ENCODE measurements at places on chromosomes 2 and 18. TPM values are rescaled to one million over a fixed set of nuclear protein-coding genes. Genes with fewer than 3 reads are reported as not detected.

The ST8SIA5 gene
- 0.08 TPM for total RNA-seq

The MARCHF4 gene
- not detected for total RNA-seq

The SH2D6 gene
- not detected for total RNA-seq

DNA sequence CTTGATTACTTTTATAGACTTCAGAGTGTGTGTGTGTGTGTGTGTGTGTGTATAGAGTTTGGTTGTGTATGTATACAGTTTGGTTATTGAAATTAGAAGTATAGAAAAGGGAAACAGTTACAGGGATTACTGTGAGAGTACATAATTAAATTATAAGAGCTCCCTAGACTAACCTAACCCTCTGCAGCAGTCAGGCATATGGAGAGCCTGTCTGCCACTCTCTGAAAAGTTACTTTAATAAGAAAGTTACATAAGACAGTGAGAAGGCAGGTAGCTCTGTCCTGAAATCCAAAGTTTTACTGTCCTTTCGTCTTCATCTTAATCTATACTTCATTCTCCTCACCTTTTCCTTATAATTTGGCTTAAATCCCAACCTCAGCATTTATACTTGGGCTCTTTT lies 71.5 kb upstream of the EPB41L5 start:
- H3K27me3 ChIP-seq, result no peaks in the 10 kb centered on the region
- DNase-seq, result no peak
- H3K4me3 ChIP-seq, result no peak overlapping the region

GRCh38 chr2:127630096-127630863 lies 15.7 kb upstream of the GPR17 start:
- peaks cover 43% of the 10 kb centered on the region for H3K4me1 ChIP-seq
- no peaks in the 10 kb centered on the region for H3K36me3 ChIP-seq
- H3K27me3 ChIP-seq, result no peaks in the 10 kb centered on the region
- DNase-seq, result peak; percentile 27
- H3K27ac ChIP-seq, result no peak overlapping the region

GRCh38 chr18:272650-273049 lies 4.8 kb upstream of the THOC1 start:
- H3K4me3 ChIP-seq, result no peak overlapping the region
- peaks cover 12% of the 10 kb centered on the region for H3K4me1 ChIP-seq
- DNase-seq, result no peak
- no peaks in the 10 kb centered on the region for H3K36me3 ChIP-seq
